ENCODE measurements at places on chromosomes 11 and 22.

GRCh38 chr11:8839957-8840945, 70.7 kb upstream of the AKIP1 start:
- no peak for DNase-seq

DNA sequence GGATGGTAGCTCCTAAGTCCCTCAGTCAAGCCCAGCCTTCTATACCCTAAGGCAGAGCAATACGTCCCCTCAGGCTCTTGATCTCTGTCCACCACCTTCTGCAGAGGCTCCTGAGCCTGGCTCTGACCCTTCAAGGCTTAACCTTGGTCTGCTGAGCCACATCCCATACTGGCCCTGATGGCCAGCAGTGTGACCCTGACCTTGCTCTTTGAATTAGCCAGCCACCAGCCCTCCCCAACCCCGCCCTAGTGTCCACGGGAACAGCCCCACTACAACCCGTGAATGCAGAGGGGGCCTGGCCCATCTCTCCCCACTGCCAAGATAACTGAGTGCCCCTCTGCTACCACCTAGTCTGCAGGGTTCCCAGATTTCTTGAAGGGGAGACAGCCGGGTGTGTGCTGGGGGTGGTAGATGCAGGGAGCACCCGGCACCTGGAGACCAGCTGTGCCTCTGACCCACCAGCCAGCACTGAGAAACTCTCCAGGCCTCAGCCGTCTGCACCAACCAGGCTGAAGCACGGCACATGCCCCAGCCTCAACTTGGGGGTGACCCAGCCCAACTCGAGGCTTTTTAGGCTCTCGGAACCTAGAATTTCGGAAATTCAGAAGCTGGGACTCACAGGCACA, 6.2 kb downstream of the ARAP1 start:
- DNase-seq, result no peak

DNA sequence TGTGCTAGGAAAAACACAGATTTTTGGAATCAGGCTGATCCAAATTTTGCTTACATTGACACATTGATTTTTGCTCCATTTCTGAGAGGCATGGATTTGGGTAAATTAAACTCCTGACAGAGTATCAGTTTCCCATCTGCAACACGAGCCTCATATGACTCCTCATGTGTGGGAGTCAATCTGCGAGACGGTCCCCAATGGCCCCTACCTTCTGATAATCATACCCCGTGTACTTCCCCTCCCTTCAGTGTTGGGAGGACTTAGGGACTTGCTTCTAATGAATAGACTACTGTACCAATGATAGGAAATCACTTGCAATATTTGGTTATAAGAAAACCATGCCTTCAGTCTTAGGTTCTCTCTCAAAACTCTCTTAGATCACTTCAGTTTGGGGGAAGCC, 302.7 kb downstream of the ETS1 start:
- DNase-seq, result no peak

- DNase-seq, result no peak
These were observed 842 bp downstream of the ARFGAP2 start for GRCh38 chr11:47175746-47176327.

DNA sequence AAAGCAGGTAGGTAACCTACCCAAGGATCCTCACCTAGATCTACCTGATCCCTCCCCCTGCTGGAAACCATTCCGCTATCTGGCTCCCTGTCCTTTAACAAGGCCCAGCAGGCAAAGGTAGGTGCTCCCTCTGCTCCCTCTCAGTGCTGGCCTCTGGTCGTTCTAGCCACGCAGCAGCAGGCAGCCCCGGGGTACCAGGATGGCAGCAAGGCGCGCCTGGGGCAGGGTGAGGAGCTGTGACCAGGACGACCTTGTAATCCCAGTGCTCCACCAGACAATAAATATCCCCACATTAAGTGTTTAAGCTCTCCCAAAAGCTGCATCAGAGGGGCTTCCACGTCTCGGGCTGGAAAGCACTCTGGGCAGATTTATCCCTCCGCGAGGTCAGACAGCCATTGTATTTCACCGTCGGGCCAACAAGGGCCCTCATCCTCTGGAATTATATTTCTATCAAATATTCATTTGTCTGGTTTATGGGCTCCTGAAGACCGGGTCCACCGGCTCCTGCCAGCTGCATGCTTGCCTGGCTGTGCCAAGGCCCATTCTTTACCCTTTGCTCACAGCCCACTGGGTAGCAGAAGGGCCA, 81.3 kb downstream of the CHST1 start:
- no peak for DNase-seq

DNA sequence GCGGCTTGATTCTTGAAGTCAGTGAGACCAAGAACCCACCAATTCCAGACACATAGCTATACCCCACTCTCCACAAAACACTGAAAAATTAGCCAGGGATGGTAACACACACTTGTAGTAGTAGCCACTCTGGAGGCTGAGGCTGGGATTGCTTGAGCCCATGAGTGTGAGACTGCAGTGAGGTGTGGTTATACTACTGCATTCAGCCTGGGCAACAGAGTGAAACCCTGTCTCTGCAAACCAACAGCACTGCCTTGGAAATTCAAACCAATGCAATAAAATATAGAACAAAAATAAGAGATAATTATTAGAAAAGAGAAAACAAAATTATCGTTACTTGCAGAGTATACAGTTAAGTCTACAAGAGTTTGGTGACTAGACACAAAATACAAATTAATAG, 20.2 kb upstream of the PRDM10 start:
- no peak for DNase-seq

Data from activated CD4-positive, alpha-beta T cell treated with anti-CD3 and anti-CD28 coated beads for 1 hour (primary cell).